ENCODE measurements at places on chromosomes 1 and 21. TPM values are rescaled to one million over a fixed set of nuclear protein-coding genes. Genes with fewer than 3 reads are reported as not detected.

ROR1 gene
- 0.05 TPM for total RNA-seq

ETNK2 gene
- not detected for total RNA-seq

SPATA46 gene
- not detected for total RNA-seq

NUDT4B gene
- not detected for total RNA-seq

KAZN gene
- total RNA-seq, result 0.34 TPM

PLEKHM2 gene
- 65.1 TPM for total RNA-seq

AKNAD1 gene
- not detected for total RNA-seq

SMIM11 gene
- 16.8 TPM for total RNA-seq

PRKCZ gene
- total RNA-seq, result 2.5 TPM

ACTL8 gene
- not detected for total RNA-seq

TFF2 gene
- not detected for total RNA-seq

ALX3 gene
- total RNA-seq, result not detected

ACOT11 gene
- total RNA-seq, result 1.8 TPM

OR6N1 gene
- not detected for total RNA-seq

CD160 gene
- total RNA-seq, result 0.17 TPM

AMPD1 gene
- total RNA-seq, result not detected

VASH2 gene
- 0.64 TPM for total RNA-seq

TRIM46 gene
- 19.8 TPM for total RNA-seq

MATN1 gene
- 0.17 TPM for total RNA-seq

PTP4A2 gene
- total RNA-seq, result 600 TPM

CD52 gene
- total RNA-seq, result 1,323 TPM
